ENCODE measurements at places on chromosomes 5 and 9.

DNA sequence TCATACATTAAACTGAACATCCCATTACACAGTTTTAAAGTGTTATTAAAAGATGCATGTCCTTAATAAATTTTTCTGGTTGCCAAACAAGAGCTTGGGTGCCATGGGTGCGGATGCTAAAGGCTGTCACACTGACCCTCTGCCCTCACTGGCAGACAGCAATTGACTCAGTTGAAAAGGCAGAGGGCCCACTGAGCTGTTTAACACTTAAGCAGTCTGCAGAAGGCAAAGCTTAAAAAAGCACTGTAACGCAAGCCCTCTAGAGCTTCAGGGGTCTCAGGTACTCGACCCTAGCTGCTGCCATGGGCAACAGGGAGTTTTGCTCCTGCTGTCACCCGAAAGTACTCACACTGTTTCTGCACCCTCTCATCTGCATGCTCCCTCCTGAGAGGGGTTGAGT is 726.4 kb upstream of the TYRP1 start:
- no peak for DNase-seq

DNA sequence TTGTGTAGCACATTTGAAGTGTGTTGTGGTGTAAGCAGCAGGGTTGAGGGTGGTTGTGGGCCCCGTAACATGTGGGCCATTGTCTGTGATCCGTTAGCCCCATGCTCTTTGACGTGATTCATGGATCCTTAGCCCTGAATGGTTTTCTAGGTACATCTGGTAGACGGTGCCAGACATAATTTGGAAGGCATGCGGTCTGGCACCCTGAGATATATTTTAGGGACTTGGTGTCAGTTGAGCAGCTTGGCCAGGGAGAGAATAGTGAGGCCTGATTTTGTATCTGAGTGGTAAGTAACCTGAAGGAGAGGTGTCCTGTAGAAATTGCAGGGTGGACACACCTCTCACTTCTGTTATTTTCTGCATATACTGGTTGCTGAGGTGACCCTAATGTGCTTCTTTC is 10.9 kb downstream of the SH3GL2 start:
- DNase-seq = no peak

- no peak for DNase-seq
Observed at GRCh38 chr9:135373151-135373685, 106.4 kb upstream of the PPP1R26 start.

GRCh38 chr9:137397675-137398423 is 25.1 kb downstream of the EXD3 start:
- no peak for DNase-seq

DNA sequence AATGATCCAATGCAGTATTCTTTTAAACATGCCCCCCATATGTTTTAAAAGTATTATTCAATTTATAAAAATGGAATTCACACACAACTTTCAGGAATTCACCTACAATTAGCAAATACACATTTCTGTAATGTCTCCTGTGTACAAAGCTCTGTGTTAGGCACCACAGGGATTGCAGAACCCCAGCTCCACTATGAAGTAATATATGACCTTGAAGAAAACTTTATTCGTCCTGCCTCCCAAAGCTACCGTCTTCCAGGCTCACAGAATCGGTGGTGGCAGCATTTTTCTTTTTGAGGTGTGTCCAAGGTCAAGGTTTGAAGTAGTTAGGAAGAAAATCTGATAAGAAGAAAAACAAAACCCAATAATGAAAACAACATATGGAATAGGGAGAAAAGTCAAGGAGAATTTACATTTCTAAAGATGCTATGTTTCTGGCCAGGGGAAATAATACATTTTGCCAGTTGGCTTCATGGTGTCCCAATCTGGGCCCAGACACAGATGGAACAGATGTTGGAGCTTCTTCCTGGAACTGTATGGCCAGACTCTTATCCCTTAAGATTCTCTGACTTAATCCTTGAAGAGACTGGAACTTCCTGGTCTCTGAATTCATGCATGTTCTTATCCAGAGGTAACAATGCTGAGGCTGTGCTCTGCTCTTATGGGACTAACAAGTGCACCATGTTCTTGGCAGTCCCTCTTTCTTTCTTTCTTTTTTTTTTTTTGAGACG is 22.0 kb upstream of the LVRN start:
- no peak for DNase-seq

DNA sequence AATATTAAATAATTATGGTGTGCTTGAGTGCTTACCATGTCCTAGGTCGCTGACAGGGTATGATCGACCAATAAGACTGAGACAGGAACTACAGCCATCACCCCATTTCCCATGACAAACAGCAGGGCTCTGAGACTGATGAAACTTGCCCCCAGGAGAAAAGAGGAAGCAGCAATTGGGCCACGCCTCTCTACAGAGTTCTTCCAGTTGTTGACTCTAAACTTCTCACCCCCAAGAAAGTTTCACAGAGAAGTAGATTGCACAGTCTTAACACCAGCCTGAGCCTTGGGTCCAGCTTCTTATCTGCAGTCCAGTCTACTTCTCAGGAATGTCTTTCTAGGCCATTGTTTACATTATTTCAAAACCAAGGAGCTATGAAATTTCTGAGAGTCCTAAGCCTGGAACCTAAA is 182.2 kb upstream of the ANKRD55 start:
- DNase-seq = no peak

GRCh38 chr9:136687721-136688223 is 515 bp upstream of the AGPAT2 start:
- DNase-seq = no peak

DNA sequence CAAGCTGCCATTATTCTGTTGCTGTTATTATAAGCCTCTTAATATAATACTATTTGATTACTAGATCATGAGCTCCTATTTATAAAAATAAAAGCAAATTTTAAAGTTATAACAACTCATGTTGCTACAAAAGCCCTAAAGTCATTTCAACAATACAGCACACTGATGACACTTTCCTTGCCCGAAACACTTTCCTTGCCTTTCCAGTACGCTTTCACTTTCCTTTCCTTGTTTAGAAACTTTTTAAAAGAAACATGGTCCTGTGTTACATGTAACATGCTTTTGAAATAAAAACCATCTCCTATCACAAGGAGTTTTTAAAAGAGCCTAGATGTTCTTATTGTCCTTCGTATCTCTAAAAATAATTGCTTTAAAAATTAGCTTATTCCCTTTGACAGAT is 688.4 kb downstream of the PTPRD start:
- DNase-seq = no peak

- DNase-seq = no peak
Observed at GRCh38 chr5:159412284-159413046, 82.2 kb upstream of the IL12B start.

DNA sequence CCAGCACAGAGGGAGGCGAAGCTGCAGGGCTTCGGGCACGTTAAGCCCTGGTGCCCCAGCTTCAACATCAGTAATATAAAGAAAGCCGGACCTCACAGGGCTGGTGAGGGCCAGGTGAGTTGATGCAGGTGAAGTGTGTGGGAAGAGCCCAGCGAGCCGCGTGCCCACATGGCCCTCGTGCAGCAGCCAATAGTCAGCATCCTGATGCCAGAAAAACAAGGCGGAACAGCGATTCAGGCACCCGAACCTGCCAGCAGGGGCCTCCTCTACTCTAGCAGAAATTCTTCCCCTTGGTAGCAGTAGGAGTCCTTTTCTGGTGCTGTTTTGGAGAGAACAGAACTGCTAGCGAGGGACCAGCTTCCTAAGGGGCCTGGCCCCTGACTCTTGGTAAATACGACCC is 7.8 kb downstream of the MED10 start:
- no peak for DNase-seq

Measured in progenitor cell of endocrine pancreas (in vitro differentiated cells).